Stimulated activated CD4-positive, alpha-beta T cell treated with anti-CD3 and anti-CD28 coated beads, Interleukin-15, amount 100 ng/mL, for 48 hours (primary cell): ENCODE measurements at places on chromosomes 7 and 10.

DNA sequence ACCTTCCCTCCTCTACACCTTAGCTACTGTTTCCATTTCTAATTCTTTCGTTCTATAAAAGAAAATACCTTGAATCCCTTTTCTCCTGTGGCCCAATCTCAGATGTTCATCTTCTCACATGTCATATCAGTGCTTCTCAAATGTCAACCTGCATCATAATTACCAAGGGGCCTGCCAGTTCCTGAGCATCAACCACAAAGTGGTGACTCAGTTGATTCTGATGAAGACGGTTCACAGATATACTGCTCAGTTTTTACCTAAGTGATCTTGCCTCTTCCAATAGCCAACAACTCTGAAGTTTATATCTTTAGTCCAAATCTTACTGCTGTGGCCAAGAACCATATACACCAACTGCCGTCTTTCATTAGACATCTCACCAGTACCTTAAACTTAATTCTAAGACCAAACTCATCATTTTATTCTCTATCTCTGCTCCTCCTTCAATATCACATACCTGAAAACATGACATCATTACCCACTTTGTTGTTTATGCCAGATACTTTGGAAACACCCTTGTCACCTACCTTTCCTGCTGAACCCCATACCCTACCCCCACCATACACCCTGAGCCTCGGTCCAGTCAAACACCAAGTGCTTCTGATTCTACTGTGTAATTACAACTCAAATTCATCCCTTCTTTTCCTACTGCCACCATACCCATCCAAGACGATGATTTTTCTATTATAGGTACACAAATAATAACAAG is 115.5 kb downstream of the LMBR1 start:
- DNase-seq: peak; percentile 33

GRCh38 chr10:24310104-24310503 is 101.2 kb downstream of the KIAA1217 start:
- DNase-seq: no peak

DNA sequence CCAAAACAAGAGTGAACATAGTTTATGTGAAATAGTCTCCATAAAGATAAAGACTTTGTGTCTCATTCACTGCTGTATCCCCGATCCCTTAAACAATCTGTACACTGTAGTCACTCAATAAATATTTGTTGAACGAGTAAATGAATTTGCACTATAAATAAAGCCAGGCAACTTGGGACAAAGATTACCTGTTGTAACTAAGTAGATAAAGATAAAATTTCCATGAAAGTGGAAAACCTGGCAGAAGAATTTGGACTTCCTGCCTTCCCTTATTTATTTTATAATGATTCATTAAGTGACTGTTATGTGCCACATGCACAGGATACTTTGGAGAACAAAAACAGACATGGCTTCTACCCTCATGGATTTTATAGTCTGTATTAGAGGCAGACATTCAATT is 277.7 kb upstream of the KAT6B start:
- DNase-seq: no peak

DNA sequence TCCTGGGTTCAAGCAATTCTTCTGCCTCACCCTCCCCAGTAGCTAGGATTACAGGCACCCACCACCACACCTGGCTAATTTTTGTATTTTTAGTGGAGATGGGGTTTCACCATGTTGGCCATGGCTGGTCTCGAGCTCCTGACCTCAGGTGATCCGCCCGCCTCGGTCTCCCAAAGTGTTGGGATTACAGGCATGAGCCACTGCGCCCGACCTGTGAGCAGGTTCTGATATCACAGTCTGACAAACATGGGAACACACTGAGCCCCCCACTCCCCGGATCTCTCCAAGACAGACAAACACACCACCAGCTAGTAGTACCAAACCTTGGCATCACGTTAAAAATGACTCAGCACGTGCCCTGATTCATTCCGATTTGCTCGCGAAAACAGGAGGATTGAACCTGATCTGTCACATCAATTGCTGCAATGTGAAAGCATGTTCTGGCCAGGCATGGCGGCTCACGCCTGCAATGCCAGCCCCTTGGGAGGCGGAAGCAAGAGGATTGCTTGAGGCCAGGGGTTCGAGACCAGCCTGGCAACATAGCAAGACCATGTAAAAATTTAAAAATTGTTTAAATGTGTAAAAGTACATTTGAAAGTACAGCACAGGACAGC is 106.5 kb downstream of the SMURF1 start:
- no peak for DNase-seq

- no peak for DNase-seq
These were observed 52.6 kb downstream of the SH3PXD2A start for GRCh38 chr10:103802637-103803353.

DNA sequence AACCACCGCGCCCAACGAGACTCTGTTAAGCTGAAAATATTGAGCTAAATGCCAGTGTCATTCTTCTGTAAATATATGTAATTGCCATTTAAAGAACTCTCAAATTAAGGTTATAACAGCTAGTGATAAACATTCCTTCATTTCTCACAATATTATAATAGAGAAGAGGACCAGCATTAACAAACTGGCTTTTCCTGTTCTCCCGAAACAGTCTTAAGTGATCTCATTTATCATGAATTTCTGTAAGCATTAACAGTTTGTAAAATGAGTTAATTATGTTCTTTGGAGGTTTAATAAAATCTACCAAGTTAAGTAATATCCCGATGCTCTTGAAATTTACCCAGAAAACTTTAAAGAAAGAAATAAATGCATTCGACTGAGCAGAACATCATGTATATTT is 352.8 kb downstream of the KCNMA1 start:
- DNase-seq: no peak

DNA sequence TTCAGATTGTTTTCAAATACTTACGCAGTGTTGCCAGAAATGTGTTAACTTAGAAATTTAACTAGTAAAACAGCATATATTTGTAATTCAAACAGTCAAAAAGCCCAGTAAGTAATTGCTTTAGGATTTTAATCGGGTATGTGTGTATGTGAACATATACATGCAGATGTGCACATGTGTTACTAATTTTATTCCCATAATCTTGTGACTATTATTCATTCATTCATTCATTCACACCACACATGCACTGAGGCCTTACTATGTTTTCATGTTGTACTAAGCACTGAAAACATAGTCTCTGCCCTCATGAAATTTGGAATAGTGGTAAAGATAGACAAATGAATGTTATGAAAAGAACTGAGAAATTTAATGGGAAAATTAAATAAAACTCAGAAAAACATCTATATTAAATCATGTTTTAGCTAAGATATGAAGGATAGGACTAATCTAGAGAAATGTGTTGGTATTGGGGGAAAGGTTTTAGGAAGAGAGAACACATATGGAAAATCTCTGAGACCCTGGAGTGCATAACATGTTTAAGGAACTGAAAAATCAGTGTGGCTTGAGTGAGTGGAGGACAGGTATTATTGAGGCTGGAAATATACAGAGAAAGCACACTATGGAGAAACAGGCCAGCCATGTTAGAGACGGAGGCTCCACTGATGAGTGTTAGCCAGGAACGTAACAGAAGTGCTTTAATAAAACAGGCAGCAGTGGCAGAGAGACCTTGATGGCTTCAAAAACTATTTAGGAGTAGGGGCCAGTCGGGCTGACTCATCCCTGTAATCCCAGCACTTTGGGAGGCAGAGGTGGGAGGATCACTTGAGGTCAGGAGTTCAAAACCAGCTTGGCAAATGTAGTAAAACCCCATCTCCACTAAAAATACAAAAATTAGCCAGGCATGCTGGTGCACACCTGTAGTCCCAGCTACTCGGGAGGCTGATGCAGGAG is 80.3 kb downstream of the HDAC9 start:
- no peak for DNase-seq

GRCh38 chr10:86218160-86218559 is 148.4 kb downstream of the GRID1 start:
- DNase-seq: no peak

DNA sequence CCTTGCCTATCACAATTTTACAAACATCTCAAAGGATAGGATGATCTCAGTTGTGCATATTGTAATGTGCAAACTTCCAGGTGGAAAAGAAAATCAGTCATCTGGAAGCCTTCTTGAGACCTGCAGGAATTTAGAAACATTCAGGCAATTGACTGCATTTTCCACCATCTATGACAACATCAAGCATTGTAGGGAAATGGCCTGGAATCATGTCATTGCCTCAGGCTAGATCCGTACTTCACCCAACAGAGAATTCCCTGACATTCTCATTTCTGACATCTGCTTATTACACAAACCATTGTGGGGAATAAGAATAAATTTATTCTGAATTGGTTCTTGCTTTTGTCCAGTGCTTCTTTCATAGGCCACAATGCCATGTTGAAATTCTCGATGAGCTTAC is 124.9 kb upstream of the NPVF start:
- no peak for DNase-seq

- no peak for DNase-seq
These were observed 278.1 kb upstream of the NRP1 start for GRCh38 chr10:33612551-33612950.

DNA sequence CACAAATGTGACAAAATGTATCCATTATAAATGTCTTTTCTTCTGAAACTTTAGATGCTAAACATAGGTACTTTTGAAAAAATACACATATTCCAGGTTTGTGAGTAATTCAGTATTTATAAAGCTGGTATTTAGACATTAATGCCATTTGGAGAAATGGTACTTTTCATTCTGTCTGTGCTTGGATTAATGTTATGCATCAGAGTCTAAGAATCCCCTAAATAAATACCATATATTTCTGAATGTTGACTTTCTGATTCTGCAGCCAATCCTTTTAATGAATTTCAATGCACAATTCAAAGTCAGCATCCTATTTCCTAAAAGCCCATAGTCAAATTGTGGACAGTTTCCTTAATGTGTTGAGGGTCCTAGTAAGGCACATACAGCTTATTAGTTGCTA is 145.0 kb downstream of the DKK1 start:
- DNase-seq: no peak

DNA sequence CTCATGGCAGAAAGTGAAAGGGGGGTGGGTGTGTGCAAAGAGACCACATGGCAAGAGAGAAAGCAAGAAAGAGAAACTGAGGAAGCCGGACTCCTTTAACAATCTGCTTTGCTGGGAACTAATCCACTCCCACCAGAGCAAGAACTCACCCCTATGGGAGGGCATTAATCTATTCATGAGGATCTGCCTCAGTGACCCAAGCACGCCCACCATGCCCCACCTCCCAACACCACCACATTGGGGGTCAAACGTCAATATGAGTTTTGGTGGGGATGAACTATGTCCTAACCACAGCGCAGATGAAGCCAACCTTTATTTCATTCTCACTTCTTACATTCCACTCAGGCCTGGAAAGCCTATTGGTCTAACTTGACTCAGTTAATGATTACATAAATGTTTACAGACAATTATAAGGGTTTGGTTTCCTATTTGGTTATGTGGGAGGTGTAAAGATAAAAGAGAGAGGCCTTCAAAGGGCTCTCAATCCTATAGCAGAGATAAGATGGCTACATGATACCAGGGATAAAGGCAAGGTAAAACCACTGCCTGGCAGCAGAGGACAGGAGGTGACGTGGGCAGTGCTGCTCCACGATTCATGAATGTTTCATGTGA is 601.8 kb downstream of the PARD3 start:
- DNase-seq: no peak

DNA sequence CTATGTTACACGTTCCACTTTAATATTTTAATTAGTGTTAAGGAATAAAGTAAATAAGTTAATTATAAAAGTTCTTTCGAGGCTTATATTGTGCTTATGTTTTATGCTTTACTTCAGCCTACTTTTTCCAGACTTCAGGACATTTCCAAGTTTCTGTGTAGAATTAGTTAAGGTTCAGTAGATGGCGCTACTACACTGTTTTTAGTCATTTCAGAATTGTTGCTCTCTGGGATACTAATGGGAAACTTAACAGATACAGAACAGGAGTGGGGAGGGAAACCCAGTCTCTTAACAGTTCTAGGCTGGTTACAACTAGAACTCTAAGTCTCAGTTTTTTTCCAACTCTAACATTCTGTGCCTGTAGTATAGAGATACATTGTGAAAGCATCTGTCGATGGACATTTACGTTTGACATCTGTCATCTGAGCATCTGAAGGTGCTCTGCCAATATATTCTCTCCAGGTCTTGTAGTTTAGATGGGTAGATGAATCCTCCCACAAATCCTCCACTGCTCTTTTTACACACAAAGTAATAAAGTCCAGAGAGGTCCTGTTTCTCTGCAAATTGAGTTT is 56.8 kb upstream of the FAM171A1 start:
- DNase-seq: no peak

GRCh38 chr10:73589563-73590126 is 1.5 kb downstream of the USP54 start:
- DNase-seq: no peak

DNA sequence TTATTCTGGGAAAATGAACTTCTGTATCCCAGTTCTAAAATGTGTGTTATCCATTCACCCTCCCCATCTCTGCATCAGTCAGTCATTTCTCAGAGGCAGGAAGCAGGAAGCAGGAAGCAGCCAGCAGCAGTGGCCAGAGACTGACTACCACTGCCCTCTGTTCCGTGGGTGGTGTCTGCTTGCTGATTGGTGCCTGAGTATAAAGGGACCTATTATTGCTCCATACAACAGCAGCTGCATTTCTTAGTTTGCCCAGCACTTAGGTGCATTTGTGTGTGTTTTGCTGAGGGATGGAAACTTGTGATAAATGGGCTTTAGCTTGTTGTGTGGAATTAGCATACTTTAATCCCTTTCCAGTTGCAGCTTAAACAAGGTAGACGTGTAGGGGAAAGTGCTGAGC is 582.2 kb downstream of the SORCS1 start:
- DNase-seq: no peak

GRCh38 chr10:116171505-116171904 is 101.5 kb downstream of the GFRA1 start:
- DNase-seq: no peak

DNA sequence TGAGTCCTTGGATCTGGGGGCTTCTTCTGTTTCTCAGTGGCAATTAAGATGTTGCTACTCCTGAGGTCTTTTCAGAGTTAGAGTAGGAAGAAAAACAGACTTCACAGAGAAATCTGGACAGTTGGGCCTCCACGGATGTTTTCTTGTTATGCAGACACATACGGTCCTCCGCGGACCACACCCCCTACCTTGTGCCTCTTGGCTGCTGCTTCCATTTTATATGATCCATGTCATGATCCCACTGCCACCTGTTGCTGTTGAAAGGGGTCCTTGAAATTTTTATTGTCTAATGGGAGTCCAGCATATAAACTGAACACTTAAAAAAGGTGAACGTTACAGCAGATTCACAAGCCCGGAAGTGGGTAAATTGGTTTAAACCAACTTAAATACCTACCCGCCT is 8.3 kb downstream of the CELF2 start:
- DNase-seq: no peak

- no peak for DNase-seq
These were observed 145.0 kb upstream of the ZMIZ1 start for GRCh38 chr10:78923647-78924318.

GRCh38 chr10:111114758-111115500 is 38.1 kb downstream of the ADRA2A start:
- no peak for DNase-seq

- DNase-seq: no peak
These were observed 30.3 kb downstream of the ANKMY2 start for GRCh38 chr7:16615228-16615627.
